Renal cortex interstitium (tissue), 15 donors: ENCODE measurements at places on chromosomes 2 and 18. TPM values are rescaled to one million over a fixed set of nuclear protein-coding genes. Genes with fewer than 3 reads are reported as not detected.

Gene ZNF521
- 44.2 TPM for polyA plus RNA-seq

DNA sequence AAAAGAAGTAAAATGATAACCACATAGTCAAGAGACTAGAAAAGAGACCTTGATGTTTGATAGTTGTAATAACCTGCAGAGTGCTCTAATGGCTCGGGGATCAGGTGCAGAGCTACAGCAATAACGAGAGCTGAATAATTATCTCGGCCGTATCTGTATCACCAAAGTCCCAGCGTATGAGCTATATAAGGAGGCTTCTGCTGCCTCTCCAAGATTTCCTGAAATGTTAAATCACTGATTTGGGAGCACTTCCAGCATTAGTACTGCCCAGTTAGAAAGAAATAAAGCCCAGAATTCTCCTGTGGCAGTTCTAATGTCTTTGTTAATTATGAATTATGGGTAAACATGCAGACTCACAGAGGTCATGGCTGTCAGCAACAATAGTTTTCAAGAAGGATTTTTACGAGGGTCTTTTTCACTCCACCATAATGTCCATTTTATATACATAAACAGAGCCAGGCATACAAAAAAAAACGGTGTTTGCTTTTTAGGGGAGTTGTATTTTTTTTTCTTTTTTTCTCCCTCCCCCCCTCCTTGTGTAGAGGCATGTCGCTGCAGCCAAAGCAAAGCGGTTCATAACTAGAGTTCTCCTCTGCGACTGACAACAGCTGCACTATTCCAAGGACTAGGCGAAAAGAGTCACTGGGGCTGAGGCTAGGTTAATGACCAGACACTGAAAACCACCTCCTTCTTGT lies 168.3 kb upstream of the VRK2 start:
- peak; percentile 48 for DNase-seq

DNA sequence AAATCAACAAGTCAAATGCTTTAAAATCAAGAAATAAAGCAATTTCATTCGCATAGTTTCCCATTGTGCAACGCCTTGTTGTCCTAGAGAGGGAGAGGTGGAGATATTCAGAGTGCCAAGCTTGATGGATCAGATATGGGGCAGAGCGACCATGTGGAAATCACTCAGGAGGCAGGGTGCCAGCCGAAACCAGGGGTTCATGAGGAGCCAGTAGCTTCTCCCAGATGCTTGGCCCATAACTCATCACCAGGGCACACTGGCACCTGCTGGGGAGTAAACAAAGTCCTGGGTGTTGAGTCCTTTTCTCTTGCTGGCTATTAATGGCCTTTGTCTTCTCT lies 53.0 kb upstream of the ASAP2 start:
- no peak for DNase-seq

Gene WNT6
- 0.11 TPM for polyA plus RNA-seq

Gene PUM2
- 105 TPM for polyA plus RNA-seq

DNA sequence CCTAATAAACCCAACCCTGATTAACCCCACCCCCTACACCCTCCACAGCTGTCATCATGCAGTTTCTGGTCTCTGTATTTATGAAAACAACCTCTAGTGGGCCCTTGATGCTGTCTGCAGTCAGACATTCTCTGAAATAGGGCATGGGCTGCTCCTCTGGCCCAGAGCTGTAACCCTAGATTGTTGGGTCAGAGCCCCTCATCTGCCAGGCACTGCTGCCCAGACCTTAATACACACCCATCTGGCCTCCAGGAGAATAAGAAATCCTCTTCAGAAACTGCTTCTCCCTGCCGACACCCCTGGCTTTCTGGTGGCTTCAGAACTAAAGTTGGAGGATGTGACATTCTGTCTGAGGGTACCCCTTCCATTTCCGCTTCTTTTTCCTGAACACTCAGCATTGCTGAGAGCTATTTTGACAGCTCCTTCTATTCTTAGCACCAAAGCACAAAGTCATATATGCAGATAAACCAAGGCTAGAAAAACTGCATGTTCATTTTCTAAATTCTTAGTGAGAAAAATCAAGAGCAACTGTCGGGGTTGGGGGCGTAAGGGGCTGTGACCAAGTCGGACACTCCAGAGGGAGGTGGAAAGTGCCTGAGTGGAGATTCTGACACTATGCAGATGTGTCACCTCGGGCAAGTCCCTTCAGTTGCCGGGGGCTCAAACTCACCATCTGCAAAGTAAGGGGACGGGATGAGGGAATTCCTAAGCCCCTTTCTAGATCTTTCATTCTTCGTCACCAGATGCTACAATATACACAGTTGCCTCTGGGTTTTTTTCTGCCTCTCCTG lies 28.7 kb downstream of the SRSF7 start:
- no peak for DNase-seq
